ENCODE measurements at places on chromosomes 4 and X.

- DNase-seq: no peak
Measured at GRCh38 chr4:73257651-73258435, 755 bp downstream of the ANKRD17 start.

DNA sequence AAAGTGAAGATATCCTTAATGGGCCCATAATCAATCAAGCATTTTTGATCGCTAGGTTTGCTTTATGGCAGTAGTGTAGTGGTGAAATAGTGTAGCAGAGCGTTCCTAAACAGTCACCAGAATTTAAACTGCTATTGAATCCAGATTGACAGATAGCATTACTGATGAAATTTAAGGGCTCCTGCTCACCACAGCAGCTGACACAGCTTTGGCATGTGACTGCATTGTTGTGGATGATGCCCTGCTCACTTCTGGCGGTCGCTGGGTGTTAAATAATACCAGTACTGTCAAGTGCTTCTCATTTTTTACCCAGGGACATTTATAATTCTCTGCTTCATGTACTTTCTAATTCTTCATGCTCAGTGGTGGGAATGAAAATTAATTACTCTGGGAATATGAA is 102.0 kb upstream of the ARHGAP24 start:
- DNase-seq: no peak

- no peak for DNase-seq
Measured at GRCh38 chr4:52864793-52865192, 2.7 kb downstream of the RASL11B start.

DNA sequence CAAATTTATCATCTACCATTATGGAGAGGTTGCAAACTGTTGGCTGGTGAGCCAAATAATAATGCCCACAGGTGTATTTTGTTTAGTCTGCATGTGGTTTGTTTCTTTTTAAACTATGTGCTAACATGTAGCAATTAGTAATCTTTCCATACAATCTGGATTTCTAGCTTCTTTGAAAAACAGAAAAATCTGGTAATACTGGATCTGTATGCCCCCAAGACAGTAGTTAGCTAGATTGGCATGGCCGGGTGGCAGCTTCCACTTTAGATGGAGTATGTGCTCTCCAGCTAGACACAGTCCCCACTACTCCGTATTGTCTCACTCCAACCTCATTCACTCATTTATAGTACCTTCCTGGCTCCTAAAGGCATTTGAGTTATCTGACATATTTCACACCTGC is 91.3 kb downstream of the NHSL2 start:
- no peak for DNase-seq

DNA sequence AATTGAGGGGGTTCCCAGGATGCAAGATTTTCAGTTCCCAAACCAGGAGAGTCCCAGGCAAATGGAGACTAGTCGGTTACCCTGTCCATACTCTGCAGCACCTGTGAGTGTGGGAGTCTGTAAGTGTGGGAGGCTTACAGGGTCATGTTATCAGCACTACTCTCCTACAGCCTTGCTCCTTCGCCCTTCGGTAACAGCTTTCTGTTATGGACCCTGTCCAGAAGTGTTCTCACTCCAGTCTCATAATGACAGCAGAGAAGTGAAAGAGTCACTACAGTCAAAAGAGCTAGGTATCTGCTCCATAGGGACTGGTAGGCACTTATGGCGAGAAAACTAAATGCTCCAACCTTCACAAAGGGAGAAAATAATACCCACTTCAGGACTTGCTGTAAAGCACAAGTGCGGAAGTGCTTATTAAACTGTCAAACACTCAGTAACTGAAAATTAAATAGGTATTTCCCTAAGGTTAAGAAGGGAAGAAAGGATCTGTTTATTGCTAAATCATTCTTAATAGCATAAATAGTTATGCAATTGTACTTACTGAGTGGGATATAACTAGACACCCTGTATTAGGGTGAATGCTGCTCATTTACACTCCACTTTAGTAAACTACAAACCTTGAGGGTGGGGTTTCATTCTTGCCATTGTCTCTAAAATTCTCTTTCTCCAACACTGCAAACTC is 2.7 kb upstream of the ADH7 start:
- no peak for DNase-seq

DNA sequence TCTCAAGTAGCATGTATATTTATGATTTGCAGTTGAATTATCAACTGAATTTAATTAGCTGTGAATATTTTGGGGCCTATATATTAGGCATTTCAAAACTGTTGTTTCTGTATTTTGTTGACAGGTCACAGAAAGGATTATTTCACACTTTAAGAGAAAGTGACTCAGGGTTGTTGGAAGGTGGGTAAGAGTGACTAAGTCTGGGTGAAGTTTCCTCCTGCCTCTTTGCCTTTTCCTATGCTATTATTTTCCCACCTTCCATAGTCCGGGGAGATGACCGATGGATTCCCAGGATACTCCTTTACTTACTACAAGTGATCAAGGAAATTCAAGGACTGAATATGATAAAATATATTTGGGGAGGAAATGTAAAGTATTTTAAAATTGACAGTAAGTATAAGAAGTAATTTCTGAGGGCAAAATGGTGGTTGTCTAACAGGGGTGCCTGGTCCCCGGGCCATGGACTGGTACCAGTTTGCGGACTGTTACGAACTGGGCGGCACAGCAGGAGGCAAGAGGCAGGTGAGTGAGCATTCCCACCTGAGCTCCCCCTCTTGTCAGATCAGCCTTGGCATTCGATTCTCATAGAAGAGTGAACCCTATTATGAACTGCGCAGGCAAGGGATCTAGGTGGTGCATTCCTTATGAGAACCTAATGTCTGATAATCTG is 175.5 kb upstream of the GPRIN3 start:
- DNase-seq: no peak

GRCh38 chrX:112844250-112844649 is 3.6 kb upstream of the AMOT start:
- DNase-seq: no peak

DNA sequence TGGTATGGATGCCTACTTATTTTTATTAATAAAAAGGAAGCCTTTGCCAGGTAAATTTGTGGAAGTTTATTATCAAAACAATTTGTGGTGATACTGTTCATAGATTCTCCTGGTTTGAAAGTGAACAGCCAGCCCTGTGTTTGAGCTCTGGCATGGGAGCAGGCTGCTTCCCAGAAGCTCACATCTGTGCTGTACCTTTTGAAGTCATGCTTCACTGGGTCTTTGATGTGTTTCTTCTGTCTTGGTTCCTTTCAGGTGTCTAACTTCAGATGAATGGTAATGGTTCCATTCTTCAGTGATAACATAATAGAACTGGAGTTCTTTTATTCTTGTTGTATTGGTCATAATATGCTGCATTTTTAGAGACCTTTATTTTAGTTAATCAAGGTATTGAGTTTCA is 85.5 kb downstream of the BMPR1B start:
- DNase-seq: no peak

GRCh38 chrX:56313308-56313707 is 81.2 kb downstream of the KLF8 start:
- DNase-seq: no peak

GRCh38 chr4:67929426-67929825 is 33.9 kb downstream of the TMPRSS11A start:
- DNase-seq: no peak

- DNase-seq: no peak
Measured at GRCh38 chr4:57639561-57640382, 529.6 kb upstream of the IGFBP7 start.

DNA sequence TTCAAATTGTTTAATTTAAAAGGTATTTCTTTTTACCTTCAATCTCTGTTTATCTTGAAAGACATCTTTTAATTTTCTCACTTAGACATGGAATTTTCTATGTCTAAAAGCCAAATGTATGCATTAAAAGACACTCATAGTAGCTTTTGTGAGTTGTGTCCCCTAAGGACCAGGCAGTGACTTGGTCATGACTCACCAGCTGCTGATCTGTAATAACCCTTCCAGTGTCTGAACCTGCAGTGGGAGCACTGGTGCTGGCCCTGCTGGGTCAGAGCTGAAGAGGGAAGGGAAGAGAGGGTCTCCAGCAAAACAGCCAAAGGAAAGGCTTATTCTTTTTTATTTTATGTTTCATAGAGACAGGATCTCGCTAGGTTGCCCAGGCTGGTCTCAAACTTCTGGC is 31.1 kb upstream of the SH3D19 start:
- no peak for DNase-seq

DNA sequence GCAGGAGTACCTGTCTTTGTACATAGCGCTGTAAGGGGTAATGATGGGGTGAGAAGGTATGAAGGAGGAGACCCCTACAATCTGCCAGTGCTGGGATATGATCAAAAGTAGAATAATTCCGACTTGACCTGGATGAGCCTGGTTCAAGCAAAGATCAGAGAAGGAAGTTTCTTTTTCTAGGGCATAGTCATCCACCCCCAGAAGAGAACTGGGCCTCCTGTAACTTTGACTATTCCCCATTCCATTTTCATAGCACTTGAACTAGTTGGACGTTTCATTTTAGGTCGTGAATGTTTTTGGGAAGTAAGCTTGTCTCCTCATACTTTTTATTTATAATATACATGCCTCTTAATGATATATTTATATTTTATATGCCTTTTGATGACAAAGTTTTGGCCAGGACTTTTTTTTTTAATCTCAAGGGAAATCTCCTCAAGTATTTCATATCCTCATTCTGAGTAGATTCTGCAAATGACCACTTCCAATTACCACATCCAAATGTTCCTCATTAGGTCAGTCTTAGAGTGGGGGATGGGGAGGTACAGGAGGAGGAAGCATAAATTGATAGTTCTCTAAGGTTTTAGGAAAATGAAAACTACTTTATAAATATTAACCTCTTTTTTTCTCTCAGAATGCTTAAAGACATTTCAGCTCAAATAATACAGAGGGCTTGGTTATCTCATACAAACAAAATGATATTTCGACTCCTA is 3.5 kb downstream of the CXorf58 start:
- no peak for DNase-seq

DNA sequence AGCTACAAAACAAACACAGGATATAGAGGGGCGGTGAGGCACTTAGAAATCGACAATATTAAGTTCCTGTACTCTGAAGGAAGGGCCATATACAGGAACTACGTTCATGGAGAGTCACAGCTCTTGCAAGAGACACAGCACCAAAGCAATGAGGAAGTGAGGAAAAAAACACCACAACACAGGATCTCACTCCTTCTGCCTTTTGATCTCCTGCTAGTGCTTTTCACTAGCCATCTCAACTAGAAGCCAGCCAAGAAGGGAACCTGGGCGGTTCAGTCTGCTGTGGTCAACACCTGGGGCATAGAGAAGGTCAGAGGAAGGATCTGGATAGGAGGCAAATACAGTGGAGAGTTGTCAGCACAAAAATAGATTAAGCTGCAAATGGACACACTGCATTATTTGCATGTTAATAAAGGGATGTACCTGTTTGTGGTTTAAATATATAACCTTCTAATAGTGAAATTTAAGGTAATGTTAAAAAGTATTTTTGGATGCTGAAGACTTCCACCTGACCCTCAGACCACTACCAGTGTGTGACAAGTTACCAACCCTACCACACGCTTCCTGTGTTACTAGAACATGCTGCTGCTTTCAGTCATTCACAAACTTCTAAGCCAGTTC is 104.6 kb downstream of the DTHD1 start:
- DNase-seq: no peak

DNA sequence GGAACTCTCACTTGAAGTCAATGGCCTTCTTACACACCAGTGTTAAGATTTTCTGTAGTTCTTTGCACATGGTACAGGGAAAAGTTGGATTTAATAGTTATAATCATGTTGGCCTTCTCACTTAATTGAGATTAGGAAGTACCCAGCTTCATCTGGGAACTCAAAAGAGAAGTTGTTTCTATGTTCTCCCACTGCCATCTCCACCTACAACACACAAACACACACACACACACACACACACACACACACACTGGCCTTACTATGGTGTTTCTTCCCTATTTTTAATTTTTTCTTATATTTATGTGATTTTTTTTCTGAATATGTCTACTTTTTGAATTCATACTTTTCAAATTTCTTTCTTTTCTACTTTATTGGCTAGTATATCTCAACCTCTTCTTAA is 10.0 kb upstream of the CHIC2 start:
- no peak for DNase-seq

DNA sequence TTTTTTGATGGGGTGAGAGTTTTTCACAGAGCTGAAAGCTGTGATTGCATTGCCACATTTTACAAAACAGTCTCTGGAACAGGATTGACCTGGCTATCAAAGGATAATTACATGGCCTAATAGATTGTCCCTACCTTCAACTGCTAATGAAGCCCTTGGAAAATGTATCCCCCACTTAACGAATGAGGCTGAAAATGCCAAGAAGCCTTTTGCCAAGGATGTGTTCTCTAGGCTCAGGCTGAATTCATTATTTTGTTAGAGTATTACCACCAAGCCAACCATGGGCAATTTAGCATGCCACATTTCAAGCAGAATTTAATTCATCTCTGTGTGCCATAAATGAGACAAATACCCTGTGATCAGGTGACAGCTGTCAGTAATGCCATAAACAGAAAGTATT is 35.5 kb downstream of the SHROOM3 start:
- no peak for DNase-seq

DNA sequence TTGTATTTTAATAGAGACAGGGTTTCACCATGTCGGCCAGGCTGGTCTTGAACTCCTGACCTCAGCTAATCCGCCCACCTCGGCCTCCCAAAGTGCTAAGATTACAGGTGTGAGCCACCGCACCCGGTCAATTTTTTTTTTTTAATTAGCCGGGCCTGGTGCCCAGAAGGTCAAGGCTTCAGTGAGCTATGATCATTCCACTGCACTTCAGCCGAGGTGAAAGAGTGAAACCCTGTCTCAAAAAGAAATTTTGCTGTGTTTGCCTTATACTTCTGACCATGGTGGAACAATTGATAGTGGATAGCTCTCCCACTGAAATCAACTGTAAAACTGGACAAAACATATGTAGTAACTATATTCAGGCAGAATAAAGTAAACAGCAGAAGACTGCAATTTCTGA is 24.0 kb upstream of the SMIM14 start:
- DNase-seq: no peak

- no peak for DNase-seq
Measured at GRCh38 chrX:29671421-29671820, 543.9 kb upstream of the MAGEB2 start.

DNA sequence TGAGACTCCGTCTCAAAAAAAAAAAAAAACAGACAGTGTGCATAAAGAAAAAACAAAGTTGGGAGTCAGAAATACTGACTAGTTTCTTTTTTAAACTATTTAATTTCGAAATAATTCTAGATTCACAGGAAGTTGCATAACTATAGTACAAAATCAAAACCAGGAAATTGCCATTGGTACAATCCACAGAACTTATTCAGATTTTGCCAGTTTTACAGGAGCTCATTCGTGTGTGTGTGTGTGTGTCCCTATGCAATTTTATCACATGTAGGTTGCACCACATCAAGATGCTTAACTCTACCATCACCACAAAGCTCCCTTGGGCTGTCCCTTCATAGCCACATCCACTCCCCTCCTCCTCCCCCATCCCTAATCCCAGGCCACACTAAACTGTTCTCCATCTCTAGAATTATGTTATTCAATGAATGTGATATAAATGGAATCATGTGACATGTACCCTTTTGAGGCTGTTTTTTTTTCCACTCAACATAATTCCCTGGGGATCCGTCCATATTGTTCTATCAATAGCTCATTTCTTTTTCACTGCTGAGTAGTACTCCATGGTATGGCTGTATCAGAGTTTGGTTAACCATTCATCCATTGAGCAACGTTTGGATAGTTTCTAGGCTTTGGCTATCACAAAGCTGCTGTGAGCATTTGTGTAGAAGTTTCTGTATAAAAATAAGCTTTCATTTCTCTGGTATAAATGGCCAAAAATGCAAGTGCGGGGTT is 16.3 kb upstream of the DDX3X start:
- no peak for DNase-seq
